DND-41 (cell line): ENCODE measurements at places on chromosomes 7 and 10.

DNA sequence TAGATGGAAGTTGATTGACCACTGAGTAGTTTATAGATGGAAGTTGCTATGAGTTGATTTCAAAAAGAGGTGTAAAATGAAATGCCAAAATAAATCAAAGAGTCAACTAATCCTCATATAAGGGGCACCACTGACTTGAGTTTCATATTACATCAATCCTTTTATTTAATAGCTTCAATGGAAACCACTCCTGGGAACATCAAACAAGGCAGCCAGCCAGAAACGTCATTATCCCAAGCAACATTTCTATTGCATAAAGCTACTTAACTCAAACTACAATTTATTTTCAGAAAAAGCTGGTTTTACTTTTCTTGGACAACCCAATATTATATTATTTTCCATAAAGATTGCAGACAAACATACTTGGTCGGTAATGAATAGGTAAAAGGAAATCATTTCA, 162.1 kb downstream of the TSPAN12 start:
- no peak overlapping the region for H3K27ac ChIP-seq
- DNase-seq, result no peak
- H3K4me1 ChIP-seq, result no peaks in the 10 kb centered on the region
- H3K36me3 ChIP-seq, result no peaks in the 10 kb centered on the region
- peaks cover 3% of the 10 kb centered on the region for H3K27me3 ChIP-seq

DNA sequence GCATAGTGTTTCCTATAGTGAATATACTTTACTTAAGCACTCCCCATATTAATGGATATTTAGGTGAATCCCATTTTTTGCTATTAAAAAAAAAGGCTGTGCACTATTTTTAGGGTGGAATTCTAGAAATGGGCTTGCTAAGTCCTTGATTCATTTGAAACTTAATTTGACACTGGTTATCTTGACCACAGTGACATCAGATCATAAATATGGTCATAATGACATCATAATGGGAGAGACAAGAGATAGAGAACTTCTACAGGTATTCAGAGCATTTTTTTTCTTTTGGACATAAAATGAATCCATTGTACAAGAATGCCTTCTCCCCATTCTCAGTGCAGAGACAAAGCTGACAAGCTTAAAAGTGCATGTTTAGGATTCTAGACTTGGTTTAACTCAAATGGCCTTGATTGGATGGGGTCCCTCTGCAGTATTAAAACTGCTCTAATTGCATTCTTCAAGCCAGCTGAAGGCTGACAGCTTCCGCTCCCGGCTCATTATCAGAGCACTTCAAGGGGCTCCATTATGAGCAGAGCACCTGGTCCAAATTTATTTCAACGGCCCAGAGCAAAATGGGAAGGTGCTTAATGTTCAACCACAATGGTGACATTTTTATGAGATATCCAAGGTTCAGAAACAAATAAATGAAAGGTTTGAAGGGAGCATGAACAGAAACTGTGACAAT, 104.8 kb downstream of the JAZF1 start:
- no peak overlapping the region for H3K4me3 ChIP-seq
- no peaks in the 10 kb centered on the region for H3K27me3 ChIP-seq
- no peak for DNase-seq
- H3K4me1 ChIP-seq, result no peaks in the 10 kb centered on the region
- H3K36me3 ChIP-seq, result no peaks in the 10 kb centered on the region

DNA sequence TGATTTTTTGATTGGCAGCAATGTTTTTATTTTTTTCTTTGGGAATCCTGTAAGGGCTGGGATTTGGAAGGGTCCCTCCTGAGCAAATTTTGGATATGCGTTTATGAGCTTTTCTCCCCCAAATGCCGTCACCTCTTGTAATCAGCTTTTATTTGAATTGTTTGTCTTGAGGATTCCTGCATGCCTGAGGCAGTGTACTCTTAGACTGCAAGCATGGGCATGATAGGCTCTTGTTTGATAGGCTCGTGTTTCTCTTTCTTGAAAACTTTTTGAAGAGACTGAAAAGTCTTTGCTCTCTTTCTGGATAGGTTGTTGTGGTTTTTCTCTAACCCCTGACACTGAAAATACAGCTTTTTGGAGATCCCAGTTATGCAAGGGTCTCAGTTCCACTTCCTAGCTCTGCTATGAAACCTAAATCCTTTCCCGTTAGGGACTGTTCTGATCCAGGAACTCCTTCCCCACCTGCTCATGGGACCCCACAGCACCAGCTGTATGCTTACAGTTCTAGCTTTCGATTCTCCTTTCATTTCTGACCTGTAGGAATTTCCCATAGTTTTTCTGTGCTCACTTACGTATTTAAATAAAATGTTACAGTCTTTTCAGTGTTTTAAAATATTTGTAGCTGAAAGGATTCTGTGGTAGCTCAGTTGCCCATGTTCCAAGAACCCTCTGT, 17.2 kb downstream of the TSPAN13 start:
- no peaks in the 10 kb centered on the region for H3K36me3 ChIP-seq
- no peaks in the 10 kb centered on the region for H3K4me1 ChIP-seq
- no peak overlapping the region for H3K27ac ChIP-seq
- no peak for DNase-seq
- no peak overlapping the region for H3K4me3 ChIP-seq

DNA sequence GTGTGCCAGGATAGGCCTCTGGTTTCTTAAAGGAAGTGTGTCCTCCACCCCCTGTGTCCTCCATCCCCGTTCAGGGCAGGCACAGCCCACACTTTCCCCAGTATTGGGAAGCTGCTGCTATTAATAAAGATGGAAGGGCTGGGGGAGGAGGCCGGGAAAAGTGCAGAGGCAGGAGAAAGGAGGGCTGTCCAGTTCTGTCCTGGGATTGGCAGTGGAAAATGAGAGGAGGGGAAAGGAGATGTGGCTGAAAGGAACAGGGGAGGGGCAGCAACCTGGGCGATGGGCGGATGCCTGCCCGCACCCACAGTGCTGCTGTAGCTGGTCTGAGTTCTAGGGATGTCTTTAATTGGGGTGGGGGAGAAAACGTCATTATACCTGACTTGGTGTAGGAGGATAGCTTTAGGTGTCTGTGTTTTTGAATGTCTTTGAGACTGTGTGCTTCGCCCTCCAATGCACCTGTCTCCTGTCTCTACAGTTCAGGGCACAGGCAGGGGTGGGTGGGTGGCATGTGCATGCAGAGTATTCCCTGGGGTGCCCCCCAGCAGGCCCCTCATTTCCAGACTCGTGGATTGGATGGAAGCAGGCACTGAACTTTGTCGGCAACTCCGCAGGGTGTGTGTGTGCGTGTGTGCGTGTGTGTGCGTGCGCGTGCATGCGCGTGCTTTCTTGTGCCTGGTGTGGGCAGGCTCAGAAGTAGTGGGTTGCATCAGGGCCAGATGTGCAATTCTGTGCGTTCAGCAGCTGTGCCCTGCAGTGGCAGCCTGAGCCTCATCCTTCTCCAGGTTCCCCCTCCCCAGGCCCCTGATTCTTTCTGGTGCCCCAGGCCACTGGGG, 2.5 kb downstream of the TRIM8 start:
- H3K36me3 ChIP-seq, result peaks cover 57% of the 10 kb centered on the region
- H3K27ac ChIP-seq, result peak overlapping the region; percentile 95
- H3K27me3 ChIP-seq, result no peaks in the 10 kb centered on the region
- peaks cover 54% of the 10 kb centered on the region for H3K4me1 ChIP-seq

- H3K36me3 ChIP-seq, result no peaks in the 10 kb centered on the region
- peaks cover 15% of the 10 kb centered on the region for H3K4me1 ChIP-seq
- H3K27ac ChIP-seq, result no peak overlapping the region
These were observed 127.1 kb upstream of the CHST15 start for GRCh38 chr10:124220547-124220946.

DNA sequence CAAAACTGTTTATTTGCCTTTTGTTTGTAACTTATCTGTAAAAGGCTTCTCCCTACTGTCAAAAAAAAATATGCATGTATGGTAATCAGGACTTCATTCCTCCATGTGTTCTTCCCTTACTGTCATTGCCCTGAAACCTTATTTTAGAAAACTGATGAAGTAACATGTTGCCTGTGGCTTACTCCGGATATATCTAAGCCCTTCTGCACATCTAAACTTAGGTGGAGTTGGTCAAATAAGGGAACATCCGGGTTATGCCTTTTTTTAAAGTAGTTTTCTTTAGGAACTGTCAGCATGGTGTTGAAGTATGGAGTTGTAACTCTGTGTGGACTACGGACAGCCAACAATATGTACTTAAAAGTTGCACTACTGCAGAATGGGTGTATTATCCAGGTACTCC, 6.2 kb downstream of the SAR1A start:
- DNase-seq, result no peak
- peaks cover 67% of the 10 kb centered on the region for H3K36me3 ChIP-seq
- H3K4me1 ChIP-seq, result peaks cover 56% of the 10 kb centered on the region
- no peak overlapping the region for H3K4me3 ChIP-seq
